ENCODE measurements at places on chromosomes 5 and 9. TPM values are rescaled to one million over a fixed set of nuclear protein-coding genes. Genes with fewer than 3 reads are reported as not detected.
A peak's percentile ranks its signal among the peaks of the same experiment; 100 is the strongest.

The NEUROG1 gene
- total RNA-seq = not detected

The NOXA1 gene
- 7.1 TPM for total RNA-seq

The KCNN2 gene
- total RNA-seq = 7.3 TPM

The TAF9 gene
- total RNA-seq = 54.5 TPM

The SH3RF2 gene
- 0.30 TPM for total RNA-seq

The TGFBI gene
- total RNA-seq = 245 TPM

The ANKRD18A gene
- 10.0 TPM for total RNA-seq

The C1QTNF2 gene
- total RNA-seq = 5.1 TPM

The PCDHA1 gene
- total RNA-seq = 1.0 TPM

DNA sequence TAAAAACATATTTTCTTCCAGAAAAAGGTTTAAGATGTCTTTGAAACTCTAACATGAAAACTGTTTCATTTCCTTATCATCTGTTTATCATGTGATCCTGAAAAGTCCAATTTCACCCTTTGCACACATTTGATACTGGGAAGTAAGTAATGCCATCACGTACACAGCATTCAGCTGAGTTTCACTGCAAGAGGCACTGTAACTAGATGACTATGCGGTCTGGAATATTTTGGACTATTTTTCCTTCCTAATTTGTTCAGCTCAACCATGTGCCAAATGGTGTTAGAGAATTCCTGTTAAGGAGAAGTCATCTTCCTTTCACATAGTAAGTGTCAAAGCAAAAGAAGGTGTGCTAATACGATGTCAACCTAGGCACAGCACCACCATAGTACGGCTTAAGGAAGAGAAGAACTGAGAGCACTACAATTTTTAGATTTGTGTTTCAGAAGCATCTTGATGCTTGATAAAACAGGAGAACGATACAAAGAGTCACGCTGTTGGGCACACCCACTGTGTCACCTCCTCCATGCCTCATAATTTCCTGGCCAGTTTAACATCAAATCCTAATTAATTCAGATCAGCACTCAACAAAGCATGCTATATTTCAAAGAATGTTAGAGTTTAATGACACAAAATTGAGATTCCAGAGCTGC, 77.5 kb downstream of the GNAQ start:
- DNase-seq = no peak
- peaks cover 3% of the 10 kb centered on the region for H3K4me1 ChIP-seq
- H3K27ac ChIP-seq = no peak overlapping the region
- no peaks in the 10 kb centered on the region for H3K36me3 ChIP-seq
- H3K4me3 ChIP-seq = no peak overlapping the region
- H3K27me3 ChIP-seq = no peaks in the 10 kb centered on the region

GRCh38 chr9:3477236-3477834, 48.5 kb downstream of the RFX3 start:
- H3K4me3 ChIP-seq = no peak overlapping the region
- H3K27ac ChIP-seq = no peak overlapping the region
- H3K27me3 ChIP-seq = no peaks in the 10 kb centered on the region
- no peaks in the 10 kb centered on the region for H3K4me1 ChIP-seq

GRCh38 chr5:153081385-153081784, 409.1 kb upstream of the GRIA1 start:
- H3K27ac ChIP-seq = no peak overlapping the region
- no peak for DNase-seq

- H3K27me3 ChIP-seq = no peaks in the 10 kb centered on the region
- peaks cover 6% of the 10 kb centered on the region for H3K4me1 ChIP-seq
- H3K27ac ChIP-seq = no peak overlapping the region
- no peak overlapping the region for H3K4me3 ChIP-seq
These were observed 39.4 kb downstream of the KLHL3 start for GRCh38 chr5:137696481-137696880.

- peaks cover 52% of the 10 kb centered on the region for H3K4me1 ChIP-seq
- no peaks in the 10 kb centered on the region for H3K27me3 ChIP-seq
- H3K4me3 ChIP-seq = no peak overlapping the region
These were observed 9.9 kb downstream of the SEPTIN8 start for GRCh38 chr5:132767150-132767549.

DNA sequence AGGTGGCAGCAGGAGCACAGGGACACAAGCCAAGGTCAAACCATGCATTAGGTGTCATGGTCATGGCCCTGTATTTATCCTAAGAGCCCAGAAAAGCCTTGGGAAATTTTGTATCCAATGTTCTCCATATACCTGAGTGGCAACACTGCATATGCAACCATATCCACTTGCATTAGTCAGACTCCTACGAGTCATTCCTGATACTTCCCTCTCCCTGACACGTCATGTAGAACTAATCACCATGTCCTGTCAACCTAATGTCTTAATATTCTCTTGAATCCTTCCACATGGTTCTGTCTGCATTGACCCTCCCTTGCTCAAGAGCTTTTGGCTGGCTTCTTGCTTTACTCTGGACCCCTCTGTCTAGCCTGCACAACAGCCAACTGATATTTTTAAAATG, 9.4 kb downstream of the SCGB3A2 start:
- no peaks in the 10 kb centered on the region for H3K4me1 ChIP-seq
- H3K36me3 ChIP-seq = no peaks in the 10 kb centered on the region
- no peak overlapping the region for H3K27ac ChIP-seq
- DNase-seq = no peak
- H3K4me3 ChIP-seq = no peak overlapping the region

GRCh38 chr5:114255260-114255659, 106.6 kb upstream of the KCNN2 start:
- H3K27ac ChIP-seq = no peak overlapping the region
- no peaks in the 10 kb centered on the region for H3K27me3 ChIP-seq
- H3K36me3 ChIP-seq = no peaks in the 10 kb centered on the region
- no peaks in the 10 kb centered on the region for H3K4me1 ChIP-seq

- H3K27me3 ChIP-seq = no peaks in the 10 kb centered on the region
- no peak overlapping the region for H3K27ac ChIP-seq
- no peaks in the 10 kb centered on the region for H3K36me3 ChIP-seq
These were observed 74.6 kb downstream of the SNX24 start for GRCh38 chr5:122919969-122920368.

DNA sequence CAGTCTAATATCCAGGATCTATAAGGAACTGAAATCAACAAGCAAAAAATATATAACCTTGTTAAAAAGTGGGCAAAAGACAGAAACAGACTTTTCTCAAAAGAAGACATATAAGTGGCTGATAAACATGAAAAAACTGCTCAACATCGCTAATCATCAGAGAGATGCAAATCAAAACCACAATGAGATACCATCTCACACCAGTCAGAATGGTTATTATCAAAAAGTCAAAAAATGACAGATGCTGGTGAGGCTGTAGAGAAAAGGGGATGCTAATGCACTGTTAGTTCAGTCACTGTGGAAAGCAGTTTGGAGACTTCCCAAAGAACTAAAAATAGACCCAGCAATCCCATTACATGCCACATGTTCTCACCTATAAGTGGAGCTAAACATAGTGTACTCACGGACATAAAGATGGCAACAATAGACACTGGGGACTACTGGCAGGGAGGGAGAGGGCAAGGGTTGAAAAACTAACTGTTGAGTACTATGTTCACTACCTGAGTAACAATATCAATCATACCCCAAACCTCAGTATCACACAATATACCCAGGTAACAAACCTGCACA, 11.7 kb upstream of the TSSK1B start:
- no peaks in the 10 kb centered on the region for H3K36me3 ChIP-seq
- no peaks in the 10 kb centered on the region for H3K4me1 ChIP-seq
- DNase-seq = no peak
- no peak overlapping the region for H3K27ac ChIP-seq
- no peak overlapping the region for H3K4me3 ChIP-seq
- H3K27me3 ChIP-seq = no peaks in the 10 kb centered on the region

- H3K36me3 ChIP-seq = no peaks in the 10 kb centered on the region
- H3K4me1 ChIP-seq = no peaks in the 10 kb centered on the region
- no peak for DNase-seq
- no peak overlapping the region for H3K4me3 ChIP-seq
- H3K27ac ChIP-seq = no peak overlapping the region
- H3K27me3 ChIP-seq = no peaks in the 10 kb centered on the region
These were observed 77.8 kb upstream of the IRX2 start for GRCh38 chr5:2829239-2829638.

DNA sequence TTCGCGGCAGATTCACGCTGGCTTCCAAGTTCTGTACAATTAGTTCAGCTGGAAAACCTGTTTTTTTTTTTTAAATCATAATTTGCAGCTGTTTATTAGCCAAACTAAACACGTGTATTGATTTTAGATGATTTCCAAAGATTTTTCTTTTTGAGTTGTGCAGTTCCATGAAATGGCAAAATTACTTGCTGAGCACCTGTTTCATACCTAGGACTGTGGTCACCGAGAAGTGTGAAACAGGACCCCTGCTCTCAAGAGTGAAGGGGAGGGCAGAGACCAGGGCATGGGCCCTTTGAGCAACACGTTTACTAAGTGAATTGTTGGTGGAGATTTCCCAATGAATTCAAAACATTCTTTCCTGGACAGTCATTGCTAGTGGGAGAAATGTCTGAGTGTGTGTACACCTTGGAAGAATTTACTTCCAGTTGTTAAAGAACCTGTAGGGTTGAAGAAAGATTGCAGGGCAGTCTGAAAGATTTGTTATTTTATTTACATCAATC, 688 bp downstream of the SNX24 start:
- no peak for DNase-seq
- no peaks in the 10 kb centered on the region for H3K36me3 ChIP-seq
- peaks cover 5% of the 10 kb centered on the region for H3K4me1 ChIP-seq
- H3K27ac ChIP-seq = peak overlapping the region; percentile 92

DNA sequence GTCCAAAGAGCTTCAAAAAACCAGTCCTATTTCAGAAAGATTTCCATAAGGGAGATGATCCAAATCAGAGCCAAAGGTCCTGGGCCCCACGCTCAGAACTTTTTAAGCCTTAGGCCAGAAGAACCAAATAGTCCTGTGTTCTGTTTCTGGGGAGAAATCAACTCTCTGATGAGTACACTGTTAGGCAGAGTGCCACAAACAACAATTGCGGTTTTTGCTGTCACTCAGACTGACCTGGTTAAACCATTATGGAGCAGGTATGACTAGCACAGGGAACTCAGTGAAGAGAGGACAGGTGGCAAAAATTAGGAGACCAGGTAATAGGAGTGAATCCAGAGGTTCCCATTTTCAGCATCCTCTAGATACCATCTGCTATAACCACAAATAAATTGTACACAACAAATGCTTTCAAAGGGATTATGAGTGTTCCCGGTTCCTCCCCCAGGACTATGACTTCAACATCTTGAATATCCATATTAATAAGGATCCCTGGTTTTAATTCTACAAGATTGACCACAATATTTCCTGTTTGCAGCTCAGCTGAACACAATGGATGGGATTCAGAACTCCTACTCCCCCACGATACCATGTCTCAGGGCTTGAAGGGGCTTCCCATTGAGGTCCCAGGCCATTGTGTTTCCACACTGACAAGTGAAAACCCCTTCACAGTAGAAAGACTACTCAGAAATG, 52.1 kb upstream of the FREM1 start:
- no peak overlapping the region for H3K4me3 ChIP-seq
- no peaks in the 10 kb centered on the region for H3K36me3 ChIP-seq

GRCh38 chr9:107190061-107190935, 92.8 kb upstream of the RAD23B start:
- peaks cover 4% of the 10 kb centered on the region for H3K4me1 ChIP-seq
- no peak overlapping the region for H3K27ac ChIP-seq
- H3K4me3 ChIP-seq = no peak overlapping the region
- no peaks in the 10 kb centered on the region for H3K27me3 ChIP-seq

GRCh38 chr5:107469485-107470294, 201.0 kb downstream of the EFNA5 start:
- no peak for DNase-seq
- no peak overlapping the region for H3K27ac ChIP-seq
- H3K4me3 ChIP-seq = no peak overlapping the region
- no peaks in the 10 kb centered on the region for H3K4me1 ChIP-seq

GRCh38 chr5:150410524-150411244, 2.0 kb downstream of the CD74 start:
- H3K27me3 ChIP-seq = no peaks in the 10 kb centered on the region
- H3K27ac ChIP-seq = peak overlapping the region; percentile 42
- H3K4me1 ChIP-seq = peaks cover 13% of the 10 kb centered on the region
- H3K36me3 ChIP-seq = peaks cover 2% of the 10 kb centered on the region
- peak; percentile 80 for DNase-seq

DNA sequence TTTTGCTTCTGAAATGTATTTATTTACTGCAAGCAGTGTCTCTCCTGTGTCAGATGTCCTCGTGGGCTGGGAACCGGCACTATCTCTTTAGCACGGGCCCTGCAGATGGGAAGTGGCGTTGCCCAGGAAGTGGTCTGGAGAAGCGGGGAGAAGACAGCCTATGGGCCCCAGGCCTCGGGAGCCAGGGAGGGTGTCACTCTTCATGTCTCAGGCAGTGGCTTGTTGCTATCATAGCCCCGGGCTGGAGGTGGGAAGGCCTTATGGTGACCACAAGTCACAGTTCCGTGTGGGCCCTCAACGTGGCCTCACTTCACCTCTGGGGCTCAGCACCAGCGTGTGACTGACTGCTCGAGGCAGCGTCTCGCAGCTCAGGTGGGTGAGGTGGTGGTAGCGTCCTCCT, 41.4 kb downstream of the SYK start:
- H3K36me3 ChIP-seq = no peaks in the 10 kb centered on the region
- H3K27ac ChIP-seq = no peak overlapping the region
- no peak for DNase-seq
- no peak overlapping the region for H3K4me3 ChIP-seq

DNA sequence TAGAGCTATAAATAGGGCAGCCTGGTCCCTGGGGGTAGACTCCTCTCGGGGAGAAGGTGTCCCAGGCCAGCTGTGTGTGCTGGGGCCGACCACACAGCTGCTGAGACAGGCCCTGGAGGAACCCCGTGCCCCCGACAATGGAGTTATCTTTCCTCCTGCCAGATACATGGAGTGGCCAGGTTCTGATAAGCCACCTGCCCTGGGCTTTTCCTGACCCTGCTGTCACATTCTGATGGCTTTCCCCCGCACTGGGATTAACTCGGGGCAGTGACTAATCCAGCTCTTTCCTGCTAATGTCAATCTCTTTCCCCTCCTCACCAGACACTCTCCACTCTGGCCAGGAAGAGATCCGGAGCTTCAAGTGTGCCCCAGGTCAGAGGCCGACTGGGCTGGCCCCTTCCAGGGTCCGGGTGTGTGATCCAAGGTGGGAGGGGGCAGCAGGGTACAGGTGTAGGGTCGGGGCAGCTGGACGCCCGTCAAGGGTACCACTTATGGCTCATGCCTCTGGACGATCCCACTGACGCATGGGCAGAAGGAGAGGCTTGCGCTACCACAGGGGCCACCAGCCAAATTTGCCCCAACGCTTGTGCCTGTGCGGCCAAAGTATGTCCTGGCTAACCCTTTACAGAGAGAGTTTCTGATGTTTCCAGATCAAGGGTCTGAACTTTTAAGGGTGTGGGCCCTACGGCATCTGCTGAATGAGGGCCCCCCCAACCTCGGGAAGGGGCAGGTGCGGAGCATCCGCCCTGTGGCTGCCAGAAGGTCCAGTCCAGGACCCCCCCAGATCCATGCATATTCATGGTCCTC, 20.6 kb upstream of the COL5A1 start:
- H3K36me3 ChIP-seq = peaks cover 2% of the 10 kb centered on the region
- peaks cover 65% of the 10 kb centered on the region for H3K4me1 ChIP-seq
- H3K27me3 ChIP-seq = no peaks in the 10 kb centered on the region
- no peak overlapping the region for H3K4me3 ChIP-seq
